Stimulated activated CD4-positive, alpha-beta T cell treated with anti-CD3 and anti-CD28 coated beads, Interleukin-1b, Interleukin-23, amount 100 ng/mL, for 1 hour (primary cell): ENCODE measurements at places on chromosomes 7 and 10.

GRCh38 chr7:45601094-45601493 is 26.9 kb downstream of the ADCY1 start:
- no peak for DNase-seq

- no peak for DNase-seq
Observed at GRCh38 chr7:142355328-142355727, 97.5 kb upstream of the PRSS58 start.

GRCh38 chr10:122515022-122515424 is 45.5 kb upstream of the DMBT1 start:
- no peak for DNase-seq

GRCh38 chr10:124142960-124143359 is 49.6 kb upstream of the CHST15 start:
- DNase-seq: no peak

DNA sequence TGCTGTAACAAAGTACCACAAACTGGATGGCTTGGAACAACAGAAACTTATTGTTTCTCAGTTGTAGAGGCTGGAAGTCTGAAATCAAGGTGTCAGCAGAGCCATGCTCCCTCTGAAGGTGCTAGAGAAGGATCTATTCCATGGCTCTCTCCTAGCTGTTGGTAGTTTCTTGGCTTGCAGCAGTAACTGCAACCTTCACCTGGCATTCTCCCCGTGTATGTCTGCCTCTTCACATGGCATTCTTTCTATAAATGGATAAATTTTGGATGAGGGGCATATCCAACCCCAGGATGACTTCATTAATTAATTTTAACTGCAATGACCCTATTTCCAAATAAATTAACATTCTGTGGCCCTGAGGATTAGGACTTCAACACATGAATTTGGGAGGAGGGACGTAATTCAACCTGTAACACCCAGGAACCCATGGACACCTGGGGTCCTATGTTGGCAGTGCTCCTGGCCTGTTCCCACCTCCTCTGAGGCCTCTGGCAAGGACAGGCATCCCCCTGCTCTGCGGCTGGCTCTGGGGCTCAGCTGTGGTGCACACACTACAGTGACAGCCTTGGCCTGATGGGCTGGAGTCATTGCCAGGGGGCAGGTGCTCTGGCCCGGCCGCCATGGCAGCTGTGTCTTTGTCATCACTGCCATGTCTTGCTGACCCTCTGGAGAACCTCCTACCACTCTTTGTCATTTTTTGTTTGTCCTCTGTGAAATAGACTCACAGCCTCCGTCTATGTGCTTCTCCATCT is 30.8 kb downstream of the LSMEM1 start:
- no peak for DNase-seq

DNA sequence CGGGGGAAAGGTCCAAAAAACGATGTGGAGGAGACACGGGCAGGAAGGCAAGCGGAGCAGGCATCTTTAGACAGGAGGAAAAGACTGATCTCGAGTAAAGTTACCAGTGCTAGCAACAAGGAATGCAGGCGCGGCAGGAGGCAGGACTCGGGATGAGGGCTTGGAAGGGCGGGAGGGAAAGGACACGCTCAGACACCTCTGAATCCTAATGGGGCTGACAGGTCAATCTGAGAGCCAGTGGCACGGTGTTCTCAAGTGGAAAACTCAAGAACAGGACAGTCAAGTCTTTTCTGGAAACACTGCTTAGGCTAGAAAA is 155.3 kb upstream of the COBL start:
- DNase-seq: no peak

DNA sequence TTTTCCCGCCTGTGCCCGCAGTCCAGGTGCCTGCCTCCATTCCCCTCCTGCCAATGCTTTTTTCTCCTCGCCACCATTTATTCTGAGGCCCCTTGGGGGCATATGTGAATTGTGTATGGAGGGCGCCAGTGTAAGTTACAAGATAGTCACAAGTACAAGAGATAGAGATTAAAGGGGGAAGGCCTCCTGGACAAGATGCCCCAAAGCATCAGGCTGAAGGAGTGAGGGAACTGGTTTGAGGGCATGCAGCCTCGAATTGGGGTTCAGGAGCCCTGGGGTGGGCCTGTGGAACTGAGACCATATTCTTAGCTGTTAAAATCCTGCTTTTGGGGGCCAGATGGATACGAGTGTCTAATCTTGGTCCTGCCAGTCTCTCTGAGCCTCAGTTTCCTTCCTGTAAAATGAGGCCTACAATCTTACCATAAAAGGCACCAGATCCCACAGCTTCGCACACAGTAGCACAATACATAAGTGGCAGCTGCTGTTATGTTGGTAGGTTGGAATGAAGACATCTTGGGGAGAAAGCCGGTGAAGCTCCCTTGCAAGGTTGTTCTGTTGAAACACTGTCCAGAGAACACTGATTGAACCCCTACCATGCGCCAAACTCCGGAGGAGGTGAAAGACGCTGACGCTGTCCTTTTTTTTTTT is 545 bp upstream of the COMTD1 start:
- no peak for DNase-seq

- no peak for DNase-seq
Observed at GRCh38 chr10:119020627-119020946, 8.9 kb upstream of the NANOS1 start.

- no peak for DNase-seq
Observed at GRCh38 chr10:49207936-49208487, 19.8 kb upstream of the TMEM273 start.

- DNase-seq: no peak
Observed at GRCh38 chr7:131745390-131746248, 189.2 kb upstream of the PODXL start.

- no peak for DNase-seq
Observed at GRCh38 chr7:42236976-42237810, at the start of gene GLI3. Gene GLI3 (minus strand): TSS chr7:42237209. CDS start chr7:42223253, 13,956 bp downstream.

DNA sequence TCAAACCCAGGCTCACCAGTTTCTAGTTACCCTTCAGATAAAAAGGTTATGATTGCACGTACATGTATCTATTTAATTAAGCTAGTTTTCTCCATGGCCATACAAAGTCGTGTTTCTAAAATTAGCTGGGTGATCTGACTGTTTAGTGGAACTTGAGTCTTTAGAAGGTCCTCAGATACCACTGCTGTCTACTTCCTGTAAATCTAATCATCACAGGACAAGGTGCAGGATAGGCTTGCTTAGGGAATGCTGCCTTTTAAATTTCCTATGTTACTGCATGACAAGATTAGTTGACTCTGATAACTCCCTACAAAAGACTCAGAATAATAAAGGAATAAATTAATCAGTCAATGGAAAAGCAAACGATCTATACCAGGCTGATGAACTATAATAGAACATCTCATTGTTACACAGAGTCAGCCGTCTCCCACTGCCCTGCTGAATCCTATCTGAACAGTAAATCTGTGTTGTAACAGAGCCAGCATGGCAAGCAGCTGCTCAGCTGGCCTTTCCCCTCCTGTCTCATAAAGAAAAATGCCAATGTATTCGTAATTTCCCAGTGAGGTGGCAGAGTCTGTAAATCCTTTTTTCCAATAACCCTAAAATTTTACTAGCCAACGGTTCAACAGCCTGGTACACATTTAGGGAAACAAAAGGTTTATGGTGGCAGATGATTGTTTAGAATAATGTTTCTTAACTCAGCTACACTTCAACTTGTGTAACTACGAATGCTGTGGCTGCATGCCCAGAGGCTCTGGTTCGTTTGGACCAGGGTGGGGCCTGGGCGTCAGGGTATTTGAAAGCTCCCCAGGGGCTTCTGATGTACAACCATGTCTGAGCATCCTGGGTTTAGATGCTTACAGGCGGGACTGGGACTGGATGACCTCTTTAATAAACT is 318.0 kb downstream of the PAXIP1 start:
- no peak for DNase-seq

- no peak for DNase-seq
Observed at GRCh38 chr7:132709971-132710567, 133.8 kb upstream of the PLXNA4 start.

GRCh38 chr10:72007246-72007892 is 43.2 kb downstream of the CHST3 start:
- DNase-seq: no peak

DNA sequence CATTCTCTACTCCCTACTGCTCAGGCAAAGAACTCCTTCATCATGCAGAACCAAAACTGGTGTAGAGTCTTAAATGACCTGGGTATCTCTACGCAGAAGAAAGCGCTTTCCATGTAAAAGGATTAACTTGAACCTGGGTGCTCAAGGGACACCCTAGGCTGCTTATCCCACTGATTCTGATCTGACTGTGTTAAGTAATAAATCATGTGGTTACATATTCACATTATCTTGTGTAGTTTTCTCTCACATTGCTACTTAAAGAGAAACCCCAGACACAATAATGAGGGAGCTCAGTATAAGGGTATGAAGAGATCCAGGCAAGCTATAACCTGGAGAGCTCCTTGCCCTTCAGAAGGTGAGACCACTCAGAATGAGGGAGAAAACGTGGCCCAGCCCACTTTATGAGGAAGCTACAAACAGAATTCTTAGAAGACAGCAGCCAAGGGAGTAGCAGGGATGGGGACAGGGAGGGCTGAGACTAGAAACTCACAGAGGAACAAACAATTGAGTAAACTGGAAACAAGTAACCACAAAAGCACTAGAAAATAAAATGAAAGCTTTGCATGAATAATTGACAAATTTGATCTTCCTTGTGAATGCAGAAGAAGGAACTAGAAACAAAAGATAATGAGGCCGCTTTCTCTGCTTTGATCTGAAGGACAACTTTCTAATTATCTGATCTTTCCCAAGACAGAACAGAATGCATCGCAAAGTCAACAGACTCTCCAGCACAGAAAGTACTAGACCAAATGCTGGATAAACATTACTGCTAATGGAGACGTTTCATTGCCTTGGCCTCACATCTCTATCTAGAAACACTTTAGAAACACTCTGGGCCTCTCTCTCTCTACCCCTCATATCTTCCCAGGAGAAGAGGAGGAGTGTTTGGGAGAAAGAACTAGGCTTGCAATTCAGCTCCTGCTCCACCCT is 76.1 kb downstream of the LRRC17 start:
- DNase-seq: no peak

GRCh38 chr7:100130608-100131453 is 4.1 kb downstream of the MBLAC1 start:
- DNase-seq: peak; percentile 56

DNA sequence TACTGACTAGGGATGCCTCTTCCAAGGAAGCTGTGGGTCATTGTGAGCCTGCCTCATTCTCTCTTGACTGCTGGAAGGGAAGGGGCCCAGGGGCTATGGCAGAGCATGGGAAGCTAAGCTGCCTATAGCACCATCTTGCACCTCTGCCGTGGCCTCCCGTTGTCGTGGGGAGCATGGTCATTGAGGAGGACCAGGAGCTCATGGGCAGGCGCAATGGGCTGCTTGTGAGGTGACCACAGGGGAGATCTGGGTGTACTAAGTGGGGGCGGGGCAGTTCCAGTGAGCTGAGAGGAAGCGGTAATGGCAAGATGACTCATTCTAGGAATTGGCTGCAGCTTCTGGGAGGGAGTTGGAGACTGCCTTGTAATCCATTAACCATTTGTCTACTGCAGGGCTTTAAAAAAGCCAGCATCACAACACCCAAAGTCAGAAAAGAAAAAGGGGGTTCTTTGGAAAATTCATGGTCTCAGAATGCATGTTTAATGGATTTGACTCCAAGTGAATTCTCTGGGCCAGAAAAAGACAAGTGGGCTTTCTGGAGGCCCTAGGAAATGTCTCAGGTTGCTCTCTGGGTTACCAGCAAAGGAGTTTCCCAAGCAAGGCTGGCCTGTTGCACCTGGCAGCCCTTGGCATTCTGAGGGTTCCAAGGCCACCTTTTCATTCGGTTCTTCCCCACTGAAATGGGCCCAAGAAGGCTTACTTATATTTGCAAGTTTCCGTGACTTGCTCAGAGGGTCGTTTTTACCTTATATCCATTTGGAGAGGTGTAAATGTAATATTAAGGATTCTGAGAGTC is 3.6 kb downstream of the DUSP5 start:
- no peak for DNase-seq

GRCh38 chr7:25732766-25733217 is 419.2 kb upstream of the NFE2L3 start:
- no peak for DNase-seq

- DNase-seq: no peak
Observed at GRCh38 chr10:91418416-91418815, 8.3 kb downstream of the HECTD2 start.

- no peak for DNase-seq
Observed at GRCh38 chr7:105402221-105403095, 13.7 kb upstream of the SRPK2 start.

- no peak for DNase-seq
Observed at GRCh38 chr7:133118261-133118660, 36.4 kb upstream of the CHCHD3 start.

DNA sequence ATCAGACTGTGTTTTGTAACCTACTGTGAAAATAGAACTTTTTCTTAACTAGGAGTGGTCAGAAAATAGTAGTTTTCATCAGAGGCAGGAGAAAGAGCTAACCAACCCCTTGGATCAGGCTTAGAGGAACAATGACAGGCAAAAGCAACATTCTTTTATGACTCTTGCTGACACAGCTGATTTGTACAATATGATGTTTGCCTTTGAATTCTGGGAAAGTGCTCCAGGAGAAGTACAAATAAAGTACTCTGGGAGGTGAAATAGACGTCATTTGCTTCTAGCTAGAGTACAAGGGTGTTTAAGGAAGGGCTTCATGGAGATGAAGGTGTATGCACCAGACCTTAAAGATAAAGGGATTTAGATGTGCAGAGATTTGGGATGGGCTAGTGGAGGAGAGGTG is 75.1 kb upstream of the KIAA1217 start:
- no peak for DNase-seq

DNA sequence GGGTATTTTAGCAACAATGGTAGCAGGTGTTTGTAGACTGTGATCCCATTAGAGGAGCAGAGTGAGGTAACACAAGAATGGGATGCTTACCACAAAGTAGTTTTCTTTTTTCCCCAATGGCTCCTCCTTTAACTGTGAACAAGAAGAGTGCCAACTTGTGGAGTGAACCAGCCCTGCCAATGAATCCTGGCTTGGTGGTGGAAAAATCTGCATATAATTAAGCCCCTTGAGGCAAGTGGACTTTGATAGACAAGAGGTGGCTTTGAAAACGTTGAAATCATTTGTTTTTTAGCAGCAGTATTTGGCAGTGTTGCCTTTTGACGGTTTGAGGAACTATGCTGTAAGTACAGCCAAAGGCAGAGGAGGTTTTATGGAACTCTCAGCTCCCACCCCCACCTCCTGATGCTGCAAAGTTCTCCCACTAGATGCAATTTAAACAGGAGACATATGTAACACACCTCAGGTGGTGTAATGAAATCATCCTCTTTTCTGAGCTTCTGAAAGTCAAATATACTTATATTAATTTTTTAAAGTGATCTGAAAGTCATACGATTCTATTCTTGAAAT is 295.6 kb downstream of the DPP6 start:
- no peak for DNase-seq

GRCh38 chr10:88467835-88468485 is 115.2 kb downstream of the RNLS start:
- no peak for DNase-seq

GRCh38 chr7:30463405-30464145 is 15.0 kb downstream of the NOD1 start:
- DNase-seq: no peak
